ENCODE measurements at places on chromosomes 4 and X.

DNA sequence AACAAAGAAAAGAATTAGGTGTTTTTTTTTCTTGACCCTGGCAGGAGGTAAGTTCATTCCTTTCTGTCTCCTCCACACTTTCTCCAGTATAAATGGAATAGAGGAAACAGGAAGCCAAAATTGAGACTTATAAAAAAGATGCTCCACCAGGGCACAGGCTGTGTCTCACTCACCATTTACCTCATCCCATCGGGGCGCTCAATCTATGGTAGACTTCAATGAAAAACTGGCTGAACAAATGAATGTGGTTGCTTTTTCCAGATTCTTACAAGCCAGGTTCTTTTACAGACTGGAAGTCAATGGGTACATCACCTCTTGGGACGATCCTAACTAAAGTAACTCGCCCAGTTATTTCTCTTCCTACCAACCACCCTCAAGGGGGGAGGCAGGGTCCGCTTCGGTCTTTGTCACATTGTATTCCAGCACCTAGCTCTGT, 685 bp downstream of the COMMD8 start:
- DNase-seq = peak; percentile 15

- no peak for DNase-seq
Measured at GRCh38 chr4:108972613-108973283, 209.9 kb upstream of the ETNPPL start.

DNA sequence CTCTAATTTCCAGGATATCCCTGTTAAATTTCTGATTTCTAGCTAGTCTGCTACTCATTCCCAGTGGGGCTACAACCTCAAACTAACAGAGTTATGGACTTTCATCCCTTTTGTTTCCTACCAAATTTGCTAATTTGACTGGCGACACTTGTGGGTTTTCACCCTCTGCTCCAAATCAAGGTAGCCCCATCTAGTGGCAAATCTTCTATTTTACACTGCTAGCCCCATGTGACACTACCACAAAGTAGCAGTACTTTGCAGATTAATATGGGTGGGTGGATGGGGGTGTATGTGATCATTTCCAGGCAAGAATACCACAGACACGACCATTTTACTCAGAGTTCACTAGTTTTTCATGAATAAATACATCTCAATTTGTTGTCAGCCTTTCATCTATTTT, 150.3 kb downstream of the MSL3 start:
- peak; percentile 15 for DNase-seq

DNA sequence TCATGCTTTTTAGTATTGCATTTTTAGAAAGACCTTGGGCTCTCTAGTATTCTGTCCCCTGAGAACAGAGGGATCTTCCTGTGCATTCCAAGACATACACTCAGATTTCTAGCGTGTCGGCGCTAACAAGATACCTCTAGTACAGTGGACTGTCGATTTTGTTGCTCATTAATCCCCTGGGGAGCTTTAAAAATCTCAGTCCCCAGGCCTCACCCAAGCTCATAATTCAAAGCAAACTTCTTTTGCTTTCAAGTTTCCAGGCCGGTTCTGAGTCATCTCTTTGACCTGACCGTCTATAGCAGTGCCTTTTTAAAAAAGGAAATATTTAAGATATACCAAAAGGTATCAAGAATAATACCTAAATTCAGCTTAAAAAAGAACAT, 137.0 kb downstream of the AMMECR1 start:
- DNase-seq = peak; percentile 53

GRCh38 chrX:153609917-153610835, 11.2 kb upstream of the CCNQ start:
- peak; percentile 86 for DNase-seq

DNA sequence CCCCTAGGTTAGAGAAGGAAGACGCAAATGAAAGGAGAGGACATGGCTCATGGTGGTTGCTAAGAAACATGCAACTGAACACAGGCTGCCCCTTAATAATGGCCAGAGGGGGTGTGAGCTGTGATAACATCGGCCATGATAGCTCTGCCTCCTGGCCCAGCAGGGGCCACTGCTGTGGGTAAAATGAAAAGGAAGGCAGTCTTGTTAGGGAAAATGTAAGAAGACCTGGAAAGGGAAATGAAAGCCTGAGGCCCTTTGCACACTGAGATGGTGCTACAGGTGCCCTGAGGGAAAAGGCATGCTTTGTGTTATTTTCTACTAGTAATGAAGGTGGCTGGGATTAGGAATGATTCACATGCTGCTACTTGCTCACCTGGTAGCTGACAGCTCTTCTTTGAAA, 123.6 kb upstream of the MID1 start:
- DNase-seq = no peak

DNA sequence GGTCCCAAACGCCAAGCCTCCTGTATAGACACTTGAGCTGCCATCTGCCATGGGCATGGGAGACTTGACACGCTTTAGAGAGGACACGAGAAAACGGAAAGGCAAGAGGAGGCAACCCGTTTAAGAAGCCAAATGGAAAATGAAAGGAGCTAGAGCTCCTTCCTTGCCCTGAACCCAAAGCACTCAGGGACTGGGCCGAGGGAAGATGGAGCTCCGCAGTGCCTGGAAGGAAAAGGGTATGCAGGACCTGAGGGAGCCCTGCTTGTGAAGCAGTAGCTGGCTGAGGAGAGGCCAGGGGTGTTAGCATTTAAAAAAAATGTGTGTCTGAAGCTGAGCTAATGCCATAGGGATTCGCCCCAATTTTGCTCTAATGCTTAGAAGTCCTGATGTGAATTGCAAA, 15.1 kb downstream of the MCF2 start:
- DNase-seq = no peak

DNA sequence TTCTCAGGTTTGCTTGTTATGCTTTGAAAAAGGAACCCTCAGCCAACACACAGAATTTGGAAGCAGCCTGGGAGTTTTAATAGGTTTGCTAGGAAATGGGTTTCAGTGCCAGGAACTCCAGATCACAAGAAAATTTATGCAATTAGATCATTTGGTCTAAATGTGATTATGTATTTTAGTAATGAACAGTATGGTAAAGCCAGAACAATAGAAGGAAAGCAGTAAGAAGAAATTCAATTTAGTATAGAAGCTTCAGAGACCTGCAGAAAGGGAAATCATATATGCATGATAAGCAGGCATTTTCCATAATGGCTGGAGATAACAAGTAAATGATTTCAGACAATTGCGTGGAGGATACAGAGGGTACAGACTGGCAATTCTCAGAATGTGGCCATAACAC, 184.7 kb downstream of the KCNIP4 start:
- DNase-seq = no peak

DNA sequence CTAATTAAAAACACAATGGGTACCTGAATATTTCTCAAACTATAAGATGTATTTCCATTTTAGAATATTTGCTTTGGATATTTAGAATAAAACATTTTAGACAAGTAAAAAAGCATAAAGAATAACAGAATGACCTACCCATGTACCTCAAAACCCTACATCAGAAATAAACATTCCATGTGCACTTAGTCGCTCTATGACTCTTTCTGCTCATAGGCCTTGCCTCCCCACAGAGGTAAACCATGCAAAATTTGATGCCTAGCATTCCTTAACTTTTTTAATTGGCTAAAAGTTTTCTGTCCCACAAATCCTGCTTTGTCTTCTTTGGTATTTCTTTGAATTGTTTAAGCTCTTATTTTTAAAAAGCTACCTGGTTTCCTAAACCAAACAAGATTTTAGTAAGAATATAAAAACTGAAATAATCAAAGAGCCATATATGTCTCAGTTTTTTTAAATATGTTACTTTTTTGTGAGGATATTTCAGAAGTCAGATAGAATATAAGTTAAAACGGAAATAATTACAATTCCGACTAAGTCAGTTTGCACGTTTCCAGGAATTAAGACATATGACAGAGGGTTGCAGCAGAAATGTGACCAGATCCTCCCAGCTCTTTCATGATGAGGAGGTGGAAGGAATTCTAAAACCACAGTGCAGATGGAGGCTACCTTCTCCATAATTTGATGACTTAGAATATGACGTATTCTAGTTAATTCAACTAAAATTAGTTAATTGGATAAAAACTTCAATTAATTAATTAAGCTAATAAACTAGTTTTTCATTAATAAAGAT, 102.5 kb downstream of the FIP1L1 start:
- DNase-seq = peak; percentile 65

- peak; percentile 30 for DNase-seq
Measured at GRCh38 chr4:115145393-115146160, 32.2 kb upstream of the NDST4 start.

DNA sequence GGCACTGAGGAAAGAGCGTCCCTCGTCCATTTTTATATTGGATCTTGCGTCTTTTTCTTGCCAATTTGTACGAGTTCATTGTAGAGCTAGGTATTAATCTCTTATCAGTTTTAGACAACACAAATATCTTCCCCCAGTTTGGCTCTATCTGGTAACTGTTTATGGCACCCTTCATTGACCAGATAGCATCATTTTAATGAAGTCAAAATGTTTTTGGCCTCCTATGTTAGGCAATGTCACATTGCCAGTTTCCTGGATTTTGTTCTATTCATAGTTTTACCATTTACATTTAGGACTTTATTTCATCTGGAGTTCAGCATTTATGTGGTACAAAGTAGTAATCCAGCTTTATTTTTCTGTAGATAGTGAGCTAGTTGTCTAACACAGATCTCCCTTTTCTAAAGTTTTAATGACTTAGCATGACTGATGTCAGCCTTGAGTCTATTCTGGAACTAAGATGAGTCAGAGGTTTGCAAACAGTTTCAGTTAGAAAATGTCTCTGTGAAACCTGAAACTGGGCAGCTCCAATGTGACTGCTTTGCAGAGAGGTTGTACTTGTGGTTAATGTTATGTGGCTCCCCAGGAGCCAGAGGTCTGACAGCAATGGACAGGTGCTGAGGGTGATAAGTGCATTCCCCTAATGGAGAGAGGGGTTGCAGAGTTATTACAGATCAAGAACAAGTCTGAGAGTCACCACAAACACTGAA, 5.3 kb upstream of the STBD1 start:
- peak; percentile 86 for DNase-seq

GRCh38 chr4:154030746-154031145, 241.9 kb upstream of the SFRP2 start:
- peak; percentile 32 for DNase-seq

GRCh38 chrX:1610166-1610565, 4.7 kb upstream of the ASMT start:
- no peak for DNase-seq

DNA sequence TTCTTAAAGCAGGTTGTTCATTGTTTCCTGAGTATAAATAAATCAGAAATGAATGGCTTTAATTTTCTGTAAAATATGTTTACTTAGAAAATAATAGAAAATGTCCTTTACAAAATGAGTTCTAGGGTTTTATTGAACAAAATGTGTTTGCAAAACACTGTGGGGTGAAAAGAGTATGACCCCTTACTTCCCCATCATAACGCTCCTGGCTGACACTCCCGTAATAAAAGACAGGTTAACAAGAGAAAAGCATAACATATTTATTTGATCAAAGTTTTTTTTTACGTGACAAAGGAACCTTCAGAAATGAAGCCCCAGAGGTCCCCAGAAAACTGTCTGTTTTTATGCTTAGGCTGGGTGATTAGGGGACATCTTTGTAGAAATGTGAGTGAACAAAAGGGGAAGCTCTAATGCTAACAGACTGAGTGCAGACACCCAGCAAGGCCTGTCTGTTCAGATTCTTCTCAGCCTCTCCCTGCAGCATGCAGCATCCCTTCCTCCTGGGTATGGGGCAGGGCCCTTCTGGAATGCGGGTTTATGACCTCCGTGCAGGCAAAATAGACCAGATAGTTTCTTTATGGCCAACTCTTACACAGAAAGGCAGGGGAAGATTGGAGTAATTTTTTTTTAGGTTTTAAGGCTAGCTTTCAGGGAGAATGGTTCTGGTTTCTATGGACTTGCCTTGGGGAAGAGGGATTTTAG, 26.1 kb downstream of the ZFP42 start:
- no peak for DNase-seq

- peak; percentile 64 for DNase-seq
Measured at GRCh38 chr4:108512615-108513505, 107.5 kb upstream of the RPL34 start.

- DNase-seq = no peak
Measured at GRCh38 chrX:26234177-26234576, 18.2 kb downstream of the MAGEB5 start.

GRCh38 chr4:44651425-44651824, at the start of gene YIPF7:
TSS of gene YIPF7 (minus strand) at chr4:44651625. CDS start at chr4:44650100, 1,525 bp downstream.
- DNase-seq = no peak

DNA sequence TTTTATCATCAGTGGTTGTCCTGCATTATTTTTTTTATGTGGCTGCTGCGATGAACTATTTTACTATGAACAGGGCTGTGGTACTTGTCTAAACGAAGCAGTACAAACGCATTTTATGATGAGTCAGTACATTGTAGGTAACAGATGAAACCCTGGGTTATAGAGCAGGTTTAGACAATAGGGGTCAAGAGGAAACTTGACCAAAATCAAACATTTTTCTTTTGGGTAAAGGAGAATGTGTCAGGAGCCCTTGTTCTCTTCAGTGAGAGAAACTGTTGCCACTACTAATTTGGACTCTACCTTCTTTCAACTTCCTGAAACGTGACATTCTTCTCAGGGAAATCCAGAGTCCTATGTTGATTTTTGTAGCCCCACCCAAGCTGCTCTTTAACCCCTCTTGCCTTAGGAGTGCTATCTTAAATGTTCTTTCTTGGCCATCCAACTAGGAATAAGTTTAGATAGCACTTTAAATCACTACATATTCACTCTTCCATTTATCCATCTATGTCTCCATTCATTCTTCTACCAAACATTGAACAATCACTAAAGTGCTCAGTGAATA, 415.8 kb upstream of the NR3C2 start:
- no peak for DNase-seq

DNA sequence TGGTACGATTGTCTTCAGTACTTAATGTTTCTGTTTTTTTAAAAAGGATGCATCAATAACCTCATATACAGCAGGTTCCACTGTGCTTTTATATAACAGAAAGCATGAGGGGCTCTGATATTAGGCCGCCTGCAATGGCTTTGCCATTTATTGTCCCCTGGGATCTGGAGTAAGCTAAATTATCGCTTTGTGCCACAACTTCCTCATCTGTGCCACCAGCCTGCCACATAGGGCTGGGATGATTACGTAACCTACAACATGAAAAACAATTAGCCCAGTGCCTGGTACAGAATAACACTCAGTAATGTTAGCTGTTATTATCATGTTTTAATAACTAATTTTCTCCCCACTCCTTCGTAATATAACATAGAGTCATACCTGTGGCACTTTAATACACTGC, 65.5 kb upstream of the TRIM2 start:
- peak; percentile 15 for DNase-seq

GRCh38 chrX:96425200-96425599, 259.4 kb upstream of the DIAPH2 start:
- peak; percentile 41 for DNase-seq

- no peak for DNase-seq
Measured at GRCh38 chrX:155052738-155053498, 18.0 kb downstream of the CMC4 start.

- no peak for DNase-seq
Measured at GRCh38 chr4:93030670-93031069, 726.9 kb downstream of the GRID2 start.
